ENCODE measurements at places on chromosomes 7 and 10.

GRCh38 chr7:65731562-65732035, 141.3 kb upstream of the VKORC1L1 start:
- DNase-seq: peak; percentile 19

DNA sequence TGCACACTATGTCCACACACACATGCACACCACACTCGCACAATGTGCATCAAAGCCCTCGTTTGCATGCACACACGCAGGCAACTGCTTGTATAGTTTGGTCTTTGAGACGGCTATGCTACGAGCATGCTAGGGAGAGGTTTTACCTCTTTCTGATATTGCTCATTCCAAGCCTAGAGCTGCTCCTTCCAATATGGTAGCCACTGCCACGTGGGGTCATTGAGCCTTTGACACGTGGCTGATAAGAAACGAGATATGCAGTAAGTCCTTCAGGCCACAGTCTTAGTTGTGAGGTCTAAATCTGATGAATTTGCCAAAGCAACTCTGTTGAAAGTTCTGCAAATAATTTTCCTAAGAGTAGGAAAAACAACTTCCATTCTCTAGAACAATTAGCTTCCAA, 204.4 kb downstream of the KLF6 start:
- DNase-seq: no peak

DNA sequence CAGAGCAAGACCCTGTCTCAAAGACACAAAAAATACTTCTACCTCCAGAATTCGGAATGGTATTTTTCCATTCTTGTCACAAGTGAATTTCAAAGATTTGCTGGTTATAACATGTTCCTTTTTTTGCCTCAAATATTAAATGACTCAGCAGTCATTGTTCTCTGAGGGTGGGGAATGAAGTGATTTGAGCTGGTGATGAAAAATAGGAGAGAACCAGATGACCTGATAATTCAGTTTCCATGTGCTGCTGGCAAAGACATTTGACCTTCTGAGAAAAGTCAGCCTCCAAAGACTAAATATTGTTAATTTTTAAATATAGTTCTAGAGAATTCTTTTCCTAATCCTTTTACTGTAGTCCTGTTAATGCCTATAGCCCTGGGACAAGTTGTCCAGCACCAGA, 78.9 kb downstream of the CACNB2 start:
- no peak for DNase-seq

GRCh38 chr10:114239117-114239993, at the start of gene VWA2:
TSS of gene VWA2 (plus strand) at chr10:114239254. CDS start at chr10:114248714, 9,460 bp downstream.
- no peak for DNase-seq

DNA sequence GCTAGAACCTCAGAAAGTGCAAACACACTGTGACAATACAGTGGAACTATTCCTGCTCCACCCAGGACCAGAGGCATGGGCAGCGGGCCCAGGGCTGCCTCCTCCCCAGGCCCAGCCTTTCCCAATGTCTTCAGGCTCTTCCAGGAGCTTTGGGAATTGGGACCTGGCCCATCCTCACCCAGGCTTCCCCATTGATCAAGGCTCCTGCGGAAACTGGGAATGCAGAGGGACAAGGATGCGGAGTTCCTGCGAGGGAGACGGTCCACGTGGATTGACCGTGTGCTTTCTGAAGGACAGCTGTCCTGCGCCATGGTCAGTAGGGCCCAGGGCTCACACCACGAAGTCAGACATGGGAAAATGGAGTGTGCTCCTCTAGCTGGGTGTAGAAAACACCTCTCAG, 56.6 kb downstream of the CSGALNACT2 start:
- DNase-seq: no peak

GRCh38 chr7:21916176-21916575, 29.5 kb downstream of the CDCA7L start:
- DNase-seq: no peak

DNA sequence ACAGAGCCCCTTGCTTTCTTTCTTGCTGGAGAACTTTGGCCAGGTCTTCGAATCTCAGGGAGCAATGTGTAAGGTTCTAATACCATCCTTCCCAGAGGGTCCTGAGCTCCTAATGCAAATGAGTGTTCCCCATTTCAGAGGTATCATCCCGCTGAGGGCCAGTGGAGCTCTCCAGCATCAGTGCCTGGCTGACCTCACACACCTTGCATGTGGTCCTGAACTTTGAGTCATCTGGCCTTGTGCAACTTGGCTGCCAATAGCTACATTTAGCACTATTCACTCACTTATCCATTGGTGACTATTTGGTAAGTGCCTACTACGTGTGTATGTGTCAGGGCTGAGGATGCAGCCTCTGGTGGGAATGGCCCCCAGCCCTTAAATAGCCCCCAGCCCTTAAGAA, 48.4 kb upstream of the HABP2 start:
- DNase-seq: no peak

GRCh38 chr10:24871011-24871935, 81.1 kb downstream of the PRTFDC1 start:
- no peak for DNase-seq

- no peak for DNase-seq
These were observed 1.7 kb downstream of the TCAF1 start for GRCh38 chr7:143900230-143900766.

DNA sequence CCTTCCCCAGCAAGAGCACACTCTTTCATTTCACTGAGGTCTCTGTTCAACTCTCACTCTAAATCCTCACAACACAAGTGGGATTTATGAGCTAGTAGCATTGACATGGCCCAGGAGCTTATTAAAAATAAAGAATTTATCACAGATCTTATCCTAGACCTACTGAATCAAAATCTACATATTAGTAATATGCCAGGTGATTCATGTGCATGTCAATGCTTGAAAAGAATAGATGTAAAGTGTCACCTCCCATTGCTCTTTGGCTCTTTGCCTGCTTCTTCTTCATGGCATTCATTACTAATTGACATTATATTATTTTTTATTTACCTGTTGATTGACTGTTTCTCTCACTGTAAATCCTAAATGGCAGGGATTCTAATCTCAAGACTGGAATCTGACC, 459.2 kb upstream of the LRRTM3 start:
- no peak for DNase-seq

- no peak for DNase-seq
These were observed 1.0 kb downstream of the LRRTM3 start for GRCh38 chr10:66926841-66927240.

GRCh38 chr7:34365011-34365410, 293.0 kb upstream of the NPSR1 start:
- DNase-seq: no peak

DNA sequence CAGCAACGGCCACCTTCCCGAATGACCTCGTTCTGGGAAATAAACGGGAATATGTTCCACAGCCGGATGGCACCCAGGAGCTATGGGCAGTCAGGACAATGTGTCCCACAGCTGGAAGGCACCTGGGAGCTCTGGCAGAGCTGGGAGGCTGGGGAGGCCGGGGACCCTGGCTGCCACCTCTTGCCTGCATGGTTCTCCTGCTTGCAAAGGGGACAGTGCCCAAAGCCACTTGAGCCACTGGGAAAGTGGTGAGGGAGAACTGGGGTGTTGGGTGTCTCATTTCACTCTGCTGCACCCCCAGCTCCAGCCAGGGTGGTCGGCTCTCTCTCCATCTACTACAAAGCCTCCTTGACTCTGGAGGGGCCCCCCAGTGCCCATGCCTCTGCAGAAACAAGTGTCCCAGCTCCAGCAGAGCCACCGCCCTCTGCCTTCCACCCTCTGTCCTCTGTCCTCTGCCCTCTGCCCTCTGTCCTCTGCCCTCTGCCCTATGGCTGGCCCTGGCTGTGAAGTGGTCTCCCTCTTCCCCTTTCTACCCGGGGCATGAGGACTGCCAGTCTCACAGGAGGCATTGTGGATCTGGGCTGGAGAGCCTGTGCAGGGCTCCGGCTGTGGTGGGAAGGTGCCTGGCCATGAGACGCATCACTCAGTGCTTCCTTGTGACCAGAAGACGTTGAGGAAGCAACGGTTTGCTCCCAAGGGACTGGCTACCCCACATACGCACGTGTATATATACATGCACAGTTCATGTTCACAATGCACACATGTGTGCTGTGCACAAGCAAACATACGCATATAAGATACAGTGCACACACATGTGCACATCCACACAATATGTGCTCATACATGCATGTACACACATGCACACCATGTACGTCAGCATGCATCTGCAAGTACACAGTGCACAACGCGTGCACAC, 21.5 kb upstream of the INPP5A start:
- no peak for DNase-seq

- no peak for DNase-seq
These were observed 30.1 kb downstream of the LDB3 start for GRCh38 chr10:86698207-86698940.

- DNase-seq: no peak
These were observed 175.8 kb upstream of the PRKCQ start for GRCh38 chr10:6755781-6756460.

GRCh38 chr10:77027576-77027975, 610.0 kb downstream of the KCNMA1 start:
- no peak for DNase-seq

DNA sequence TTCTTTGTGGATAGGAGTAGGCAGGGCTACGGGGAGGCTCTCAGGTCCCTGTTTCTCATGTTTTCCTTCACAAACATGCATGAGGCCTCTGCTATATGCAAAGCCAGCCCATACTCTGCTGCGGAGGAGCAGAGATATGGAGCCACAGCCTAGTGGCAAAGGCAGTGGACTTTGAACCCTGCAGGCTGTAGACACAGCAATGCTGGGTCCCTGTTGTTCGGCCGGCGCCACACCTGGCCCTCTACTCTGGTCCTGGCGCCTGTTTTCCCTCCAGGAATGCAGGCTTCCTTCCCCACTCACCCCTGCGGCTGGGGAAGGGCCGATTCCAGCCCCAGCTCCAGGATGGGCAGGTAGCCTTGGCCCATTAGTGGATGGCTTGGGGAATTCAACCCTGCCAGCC, 11.5 kb downstream of the CLRN3 start:
- no peak for DNase-seq

DNA sequence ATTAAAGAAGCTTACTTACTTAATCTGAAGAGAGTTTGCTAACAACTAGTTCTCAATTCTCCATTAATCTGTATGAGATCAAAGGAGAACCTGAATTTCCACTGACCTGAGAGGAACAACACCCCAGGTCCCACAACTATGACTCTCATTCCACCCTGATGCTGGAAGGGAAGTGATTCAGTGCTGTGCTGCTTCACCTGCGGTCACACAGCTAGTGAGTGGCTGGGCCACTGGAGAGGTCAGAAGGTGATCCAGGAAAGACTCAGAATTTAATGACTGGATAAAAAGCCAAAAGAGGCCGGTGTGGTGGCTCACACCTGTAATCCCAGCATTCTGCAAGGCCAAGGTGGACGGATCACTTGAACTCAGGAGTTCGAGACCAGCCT, 23.6 kb downstream of the SORBS1 start:
- no peak for DNase-seq

DNA sequence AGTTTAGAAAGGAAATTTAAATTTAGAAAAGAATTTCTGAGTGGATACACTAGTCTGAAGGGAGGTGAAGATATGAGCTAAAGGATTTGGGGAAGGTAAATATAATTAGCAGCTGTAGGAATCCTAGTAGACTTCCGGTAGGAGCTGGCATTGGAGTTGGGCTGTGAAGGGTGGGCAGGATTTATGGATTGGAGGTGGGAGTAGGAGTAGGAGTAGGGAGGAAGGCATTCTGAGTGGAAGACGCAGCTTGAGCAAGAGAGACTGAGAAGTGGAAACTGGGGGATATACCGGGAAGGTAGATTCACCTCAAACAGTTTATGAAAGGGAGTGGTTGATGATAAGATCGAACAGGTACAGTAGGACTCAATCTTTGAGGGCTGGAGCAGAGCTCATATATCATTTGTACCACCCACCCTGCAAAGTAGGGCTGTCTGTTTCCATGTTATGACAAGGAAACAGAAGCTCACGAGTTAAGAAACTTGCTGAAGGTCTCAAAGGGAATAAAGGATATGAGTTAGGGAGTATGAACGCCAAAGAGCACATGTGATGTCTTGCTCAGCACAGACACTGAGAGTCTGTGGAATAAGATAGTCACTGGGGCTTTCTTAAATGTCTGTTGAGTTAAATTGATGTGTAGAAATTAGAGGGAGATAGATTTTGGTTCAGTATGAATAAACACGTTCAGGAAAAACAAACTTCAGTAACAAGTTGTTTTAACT, 81.6 kb downstream of the RPS24 start:
- DNase-seq: no peak

GRCh38 chr7:28609608-28610007, 197.3 kb downstream of the CREB5 start:
- DNase-seq: peak; percentile 54

GRCh38 chr10:77647543-77648293, 10.1 kb upstream of the KCNMA1 start:
- no peak for DNase-seq

DNA sequence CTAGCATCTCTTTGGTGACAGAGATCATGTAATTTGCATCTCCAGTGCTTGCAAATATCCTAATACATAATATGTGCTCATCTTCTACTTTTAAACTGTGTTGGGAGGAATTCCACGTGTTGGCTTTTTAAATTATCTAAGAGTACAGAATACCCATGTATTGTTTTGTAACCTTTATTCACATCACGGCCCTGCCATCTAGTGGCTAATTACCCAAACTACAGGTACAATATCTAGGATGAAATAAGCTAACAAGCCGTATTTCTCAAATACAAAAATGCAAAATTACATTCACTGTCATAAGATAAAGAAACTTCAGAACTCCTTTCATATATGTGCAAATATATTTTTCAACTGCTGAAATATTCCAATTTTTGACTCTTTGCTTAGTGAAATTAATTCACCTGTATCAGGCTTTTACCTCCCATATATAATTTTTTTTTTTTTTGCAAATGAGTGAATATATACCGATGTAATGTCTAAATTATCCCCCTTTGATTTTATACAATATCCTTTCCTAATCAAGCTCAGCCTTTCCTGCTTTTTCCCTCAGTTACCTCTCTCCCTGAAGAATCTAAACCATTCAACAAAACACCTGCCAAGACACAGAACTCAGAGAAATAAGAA, 30.3 kb upstream of the LSM8 start:
- peak; percentile 25 for DNase-seq

GRCh38 chr7:9148687-9149086, 715.3 kb downstream of the NXPH1 start:
- no peak for DNase-seq

- DNase-seq: peak; percentile 2
These were observed 145.7 kb downstream of the ELAPOR2 start for GRCh38 chr7:86913709-86914108.

DNA sequence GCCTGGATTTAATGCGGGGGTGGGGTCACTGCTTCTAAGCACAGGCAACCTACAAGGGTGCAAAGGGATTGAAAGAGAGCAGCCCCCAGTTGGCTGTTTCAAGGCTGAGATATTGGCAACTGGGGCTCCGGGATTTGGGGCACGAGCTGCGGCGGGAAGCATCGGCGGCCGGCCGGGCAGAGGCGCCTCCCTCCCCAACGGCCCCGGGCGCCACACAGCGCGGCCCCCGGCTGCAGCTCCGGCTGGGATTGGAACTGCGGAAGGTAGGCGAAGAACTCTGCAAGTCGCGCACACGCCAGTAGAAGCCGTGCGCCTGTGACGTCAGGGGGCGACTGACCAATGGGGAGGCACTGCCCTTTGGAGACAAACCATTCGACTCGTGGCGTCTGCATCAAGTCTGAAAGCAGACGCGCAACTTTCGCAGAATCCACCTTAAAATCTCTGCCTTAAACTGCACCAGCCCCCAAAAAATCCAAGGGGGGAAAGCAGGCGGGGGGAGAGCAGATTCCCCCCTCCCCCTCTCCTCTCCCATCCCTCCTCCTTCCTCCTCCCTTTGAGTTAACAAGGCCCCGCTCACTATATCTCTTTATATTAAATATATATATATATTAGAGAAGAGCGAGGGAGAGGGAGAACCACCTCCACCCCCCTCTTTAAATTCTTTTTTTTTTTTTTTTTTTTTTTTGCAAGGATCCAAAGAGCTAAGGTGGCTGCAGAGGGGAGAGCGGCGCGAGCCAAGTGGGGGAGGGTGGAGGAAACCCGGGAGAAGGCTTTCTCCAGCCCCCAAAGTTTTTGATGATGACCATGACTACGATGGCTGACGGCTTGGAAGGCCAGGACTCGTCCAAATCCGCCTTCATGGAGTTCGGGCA, at the start of gene DLX6:
Gene DLX6 (plus strand): TSS at position 371 of the 872 bp plus-strand sequence. CDS start 425 bp downstream, at position 796.
- peak; percentile 85 for DNase-seq
